ENCODE measurements at places on chromosomes 6 and 20.

DNA sequence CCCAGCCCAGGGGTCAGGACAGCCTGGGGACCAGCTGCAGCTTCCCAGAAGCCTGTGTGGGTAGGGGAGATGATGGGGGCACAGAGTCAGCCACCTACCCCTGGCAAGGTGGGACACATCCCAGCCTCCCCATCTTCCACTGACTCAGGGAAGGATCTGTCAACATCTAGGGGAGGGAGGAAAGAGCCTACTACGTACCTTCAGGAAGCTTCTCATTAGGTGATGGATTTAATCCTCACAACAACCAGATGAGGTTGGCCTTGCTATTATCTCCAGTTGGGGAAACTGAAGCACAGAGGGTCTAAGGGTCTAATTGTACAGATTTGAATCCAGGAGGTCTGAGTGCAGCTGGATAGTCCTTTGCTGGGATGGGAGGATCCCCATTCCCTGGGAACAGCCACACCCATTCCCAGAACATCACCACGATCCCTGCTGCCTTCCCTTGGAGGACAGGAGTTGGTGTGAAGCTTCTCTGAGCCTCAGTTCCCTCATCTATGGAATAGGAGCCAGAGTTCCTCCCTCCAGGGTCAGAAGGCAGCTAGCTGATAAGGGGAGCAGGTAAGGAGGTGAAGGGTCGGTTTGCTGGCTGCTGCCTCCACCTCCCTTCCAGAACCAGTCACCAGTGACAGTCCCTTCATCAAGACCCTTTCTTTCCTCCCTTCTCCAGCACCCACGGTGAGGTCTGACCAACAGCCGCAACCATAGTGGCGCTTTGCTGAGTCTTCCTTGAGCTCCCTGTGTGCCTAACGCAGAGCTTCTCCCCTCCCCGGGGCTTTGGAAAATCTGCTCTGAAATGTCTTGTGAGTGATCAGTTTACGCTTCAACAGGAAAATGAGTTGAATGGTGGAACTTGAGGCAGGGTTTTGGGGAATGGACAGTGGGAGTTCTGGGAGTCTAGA lies 56.8 kb downstream of the CEBPB start:
- DNase-seq, result no peak

DNA sequence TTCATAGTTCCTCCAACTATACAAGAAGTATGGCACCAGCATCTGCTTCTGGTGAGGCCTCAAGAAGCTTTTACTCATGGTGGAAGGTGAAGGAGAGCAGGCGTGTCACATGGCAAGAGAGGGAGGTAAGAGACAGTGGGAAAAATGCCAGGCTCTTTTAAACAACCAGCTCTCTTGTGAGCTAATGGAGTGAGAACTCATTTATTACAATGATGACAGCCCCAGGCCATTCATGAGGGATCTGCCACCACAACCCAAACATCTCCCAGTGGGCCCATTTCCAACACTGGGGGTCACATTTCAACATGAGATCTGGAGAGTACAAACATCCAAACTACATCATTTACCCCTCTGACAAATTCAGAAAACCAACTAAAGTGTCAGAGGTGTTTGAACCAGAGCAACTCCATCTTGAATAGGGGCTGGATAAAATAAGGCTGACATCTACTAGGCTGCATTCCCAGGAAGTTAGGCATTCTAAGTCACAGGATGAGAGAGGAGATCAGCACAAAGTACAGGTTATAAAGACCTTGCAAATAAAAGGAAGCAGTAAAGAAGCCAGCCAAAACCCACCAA lies 2.2 kb upstream of the UBD start:
- DNase-seq, result no peak

DNA sequence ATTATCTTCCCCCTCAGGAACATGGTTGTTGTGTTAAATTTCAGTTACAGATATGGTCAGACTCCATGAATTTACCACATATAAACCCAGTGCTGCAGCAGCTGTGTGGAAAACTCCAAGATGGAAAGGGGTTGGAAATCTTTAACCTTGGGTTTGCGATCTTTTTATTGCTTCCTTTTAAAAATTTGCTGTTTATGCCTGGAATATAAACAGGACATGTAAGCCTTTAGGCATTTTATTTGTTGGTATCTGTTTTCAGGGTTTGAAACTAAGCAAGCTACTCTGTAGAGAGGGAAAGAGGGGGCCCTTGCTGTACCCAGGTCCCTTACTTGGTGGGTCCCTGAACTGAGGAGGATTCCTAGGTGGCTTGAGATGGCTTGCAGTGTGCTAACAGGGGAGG lies 778 bp downstream of the PKIG start:
- DNase-seq, result no peak

GRCh38 chr6:148166339-148166968 lies 176.2 kb upstream of the SASH1 start:
- DNase-seq, result no peak

DNA sequence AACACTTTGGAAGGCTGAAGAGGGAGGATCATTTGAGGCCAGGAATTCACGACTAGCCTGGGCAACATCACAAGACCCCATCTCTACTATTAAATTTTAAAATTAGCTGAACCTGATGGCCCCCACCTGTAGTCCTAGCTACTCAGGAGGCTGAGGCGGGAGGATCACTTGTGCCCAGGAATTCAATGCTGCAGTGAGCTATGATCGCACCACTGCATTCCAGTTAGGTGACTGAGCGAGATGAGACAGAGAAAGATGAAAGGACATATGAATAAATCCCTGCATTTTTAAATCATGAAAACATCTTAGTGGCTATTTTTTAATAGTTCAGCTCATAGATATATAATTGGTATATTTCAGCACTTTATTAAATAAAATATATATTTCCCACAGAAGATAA lies 93.8 kb downstream of the GPR63 start:
- no peak for DNase-seq

DNA sequence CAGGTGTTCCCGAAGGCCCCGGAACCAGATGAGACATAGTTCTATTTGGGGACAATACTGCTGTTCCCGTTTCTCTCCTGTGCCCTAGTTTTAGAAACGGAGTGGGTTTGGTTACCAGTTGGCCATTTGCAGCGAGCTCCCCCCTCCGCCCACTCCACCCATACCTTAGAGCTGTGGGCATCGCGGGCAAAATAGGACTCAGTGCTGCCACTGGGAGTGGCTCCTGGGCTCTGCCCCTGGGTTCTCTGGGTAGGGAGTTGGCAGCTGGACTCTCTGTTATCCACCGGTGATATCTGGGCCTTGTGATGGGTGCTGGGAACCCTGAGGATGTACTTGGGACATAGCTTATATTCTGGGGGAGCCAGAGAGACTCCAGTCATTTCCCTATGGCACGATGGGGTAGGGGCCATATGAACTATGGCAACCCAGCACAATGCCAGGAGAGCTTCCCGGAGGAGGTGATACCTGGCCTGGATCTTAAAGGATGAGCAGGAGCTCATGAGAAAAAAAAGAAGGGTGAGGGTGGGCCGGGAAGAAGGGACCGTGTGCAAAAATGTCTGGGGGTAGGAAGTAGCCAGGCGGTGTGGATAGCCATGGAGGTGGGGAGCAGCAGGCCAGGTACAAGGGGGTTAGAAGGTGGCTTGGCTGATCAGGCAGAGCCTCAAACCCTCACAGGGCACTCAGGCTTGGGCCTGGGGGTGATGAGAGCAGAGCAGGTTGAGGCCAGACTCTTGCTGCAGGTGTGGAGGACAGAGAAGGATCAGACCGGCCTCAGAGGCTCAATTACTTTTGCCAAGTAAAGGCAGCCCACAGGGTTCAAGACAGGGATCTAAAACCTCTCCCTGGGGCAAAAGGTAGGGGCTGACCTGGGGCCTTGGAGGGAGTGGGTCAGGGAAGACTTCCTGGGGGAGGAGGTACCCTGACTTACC lies 9.6 kb downstream of the SRC start:
- no peak for DNase-seq

DNA sequence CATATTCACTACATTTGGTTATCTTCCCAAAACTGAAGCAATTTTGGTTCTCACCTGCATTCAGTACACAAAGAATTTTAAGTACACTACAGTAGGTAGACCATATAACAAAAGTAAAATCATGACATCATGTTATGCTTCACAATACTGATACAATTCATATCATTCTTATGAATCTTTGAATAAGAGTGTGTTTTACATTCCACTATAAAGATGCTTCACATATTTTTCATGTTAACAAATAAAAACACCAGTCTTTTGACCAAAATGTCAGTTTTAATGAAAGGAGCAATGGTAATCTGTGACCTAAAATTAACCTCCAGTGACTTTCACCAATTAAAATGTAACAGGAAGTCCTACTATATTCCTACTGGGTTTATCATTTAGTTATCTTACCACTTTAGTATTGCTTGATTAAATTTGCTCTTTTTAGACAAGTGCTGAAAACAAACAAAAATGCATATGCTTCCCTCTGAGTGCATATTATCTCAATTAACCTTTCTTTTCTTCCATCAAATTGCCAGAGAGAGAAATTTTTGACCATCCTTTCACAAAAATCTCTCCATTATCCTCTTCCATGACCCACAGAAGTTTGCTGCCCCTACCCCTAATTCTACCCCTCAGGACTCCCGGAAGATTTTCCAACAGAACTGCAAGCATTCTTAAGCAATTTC lies 49.3 kb downstream of the PHIP start:
- DNase-seq, result no peak

DNA sequence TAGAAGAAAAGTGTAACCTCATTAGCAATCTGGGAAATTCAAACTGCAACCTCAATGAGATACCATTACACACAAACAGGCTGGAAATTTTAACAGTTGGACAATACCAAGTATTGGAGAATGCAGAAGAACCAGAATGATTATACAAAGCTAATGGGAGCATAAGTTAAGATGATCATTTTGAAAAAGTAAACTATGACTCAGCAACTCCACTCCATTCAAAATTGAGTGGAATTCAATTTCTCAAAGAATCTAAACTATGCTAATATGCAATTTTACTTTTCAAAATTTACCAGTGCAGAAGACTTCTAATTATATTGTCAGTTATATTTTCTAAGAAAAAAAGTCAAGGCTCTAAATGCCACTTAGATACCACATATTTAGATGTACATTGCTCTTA lies 17.2 kb downstream of the GPLD1 start:
- DNase-seq, result no peak

Data from stimulated activated CD8-positive, alpha-beta memory T cell treated with anti-CD3 and anti-CD28 coated beads, Interleukin-2, amount 100 ng/mL, for 1 hour (primary cell).